ENCODE measurements at places on chromosomes 1 and 21.

DNA sequence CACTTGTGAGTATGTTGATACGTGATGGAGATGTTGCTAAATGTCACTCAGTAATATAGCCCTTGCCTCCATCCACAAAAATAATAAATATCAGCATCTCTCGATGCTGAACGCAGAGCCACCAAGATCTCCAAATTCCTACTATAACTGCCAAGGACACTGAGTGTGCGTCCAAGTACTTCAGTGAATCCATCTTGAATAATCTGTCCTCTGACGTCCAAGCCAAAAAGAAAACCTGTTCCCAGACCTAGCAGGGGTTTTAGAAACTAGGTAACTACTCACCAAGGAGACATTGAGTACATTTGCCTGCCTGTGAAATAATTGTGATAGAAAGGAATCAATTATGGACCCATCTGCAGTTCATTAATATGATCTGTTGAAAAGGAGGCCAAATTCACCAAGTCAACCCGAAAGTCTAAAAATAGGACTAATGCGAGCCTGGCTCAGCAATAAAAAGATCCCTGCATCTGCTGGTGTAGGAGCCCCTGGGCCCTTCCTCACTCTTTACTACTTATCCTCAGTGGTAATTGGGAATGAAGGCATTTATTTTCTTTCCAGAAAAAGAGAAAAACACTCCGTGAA lies 226.9 kb upstream of the IRF2BP2 start:
- no peak for DNase-seq

GRCh38 chr21:34345892-34346291 lies 17.9 kb upstream of the KCNE2 start:
- DNase-seq = no peak

- no peak for DNase-seq
Observed at GRCh38 chr1:22643381-22643780, at the start of gene C1QC. TSS of gene C1QC (plus strand) at chr1:22643633. CDS start at chr1:22644024, 391 bp downstream.

- no peak for DNase-seq
Observed at GRCh38 chr1:29521811-29522580, 285.7 kb downstream of the PTPRU start.

DNA sequence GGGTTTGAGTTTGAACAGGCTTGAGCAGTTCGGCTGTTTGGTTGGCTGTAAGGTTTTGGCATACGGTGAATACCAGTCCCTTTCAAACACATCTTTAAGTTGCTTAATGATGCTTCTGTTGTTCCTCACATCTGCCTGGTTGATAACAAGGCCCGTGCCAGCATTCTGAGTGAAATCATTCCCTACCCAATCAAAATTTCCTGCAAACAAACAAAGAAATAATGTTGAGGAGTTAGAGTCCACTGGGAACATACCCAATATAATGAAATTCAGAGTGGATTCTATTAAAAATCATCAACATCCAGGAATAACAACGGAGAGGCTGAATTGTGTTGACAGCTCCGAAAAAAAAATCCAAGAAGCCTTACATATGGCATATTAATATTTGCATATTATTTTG lies 91.0 kb upstream of the MAP1LC3C start:
- DNase-seq = no peak

DNA sequence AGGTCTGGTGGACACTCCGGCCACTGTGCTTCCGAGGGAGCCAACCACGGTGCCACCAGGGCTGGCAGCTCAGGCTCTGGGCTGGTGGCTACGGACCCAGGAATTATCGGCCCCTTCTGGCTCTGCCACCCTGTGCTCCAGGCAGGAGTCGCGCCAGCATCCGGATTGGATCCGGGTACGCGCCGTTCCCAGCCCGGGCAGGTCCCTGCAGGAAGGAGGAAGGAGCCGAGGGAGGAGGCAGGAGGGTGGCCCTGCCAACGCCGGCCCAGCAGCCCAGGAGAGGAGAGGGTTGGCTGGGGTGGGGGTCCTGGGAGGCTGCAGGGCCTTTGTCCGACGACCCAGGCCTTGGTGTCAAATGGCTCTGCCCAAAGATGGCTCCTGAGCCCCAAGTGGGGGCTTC lies 160.5 kb downstream of the CASZ1 start:
- no peak for DNase-seq

DNA sequence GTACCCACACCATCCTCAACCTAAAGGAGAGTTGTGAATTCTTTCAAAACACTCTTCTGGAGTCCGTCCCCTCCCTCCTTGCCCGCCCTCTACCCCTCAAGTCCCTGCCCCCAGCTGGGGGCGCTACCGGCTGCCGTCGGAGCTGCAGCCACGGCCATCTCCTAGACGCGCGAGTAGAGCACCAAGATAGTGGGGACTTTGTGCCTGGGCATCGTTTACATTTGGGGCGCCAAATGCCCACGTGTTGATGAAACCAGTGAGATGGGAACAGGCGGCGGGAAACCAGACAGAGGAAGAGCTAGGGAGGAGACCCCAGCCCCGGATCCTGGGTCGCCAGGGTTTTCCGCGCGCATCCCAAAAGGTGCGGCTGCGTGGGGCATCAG lies 638 bp upstream of the OLIG2 start:
- no peak for DNase-seq

DNA sequence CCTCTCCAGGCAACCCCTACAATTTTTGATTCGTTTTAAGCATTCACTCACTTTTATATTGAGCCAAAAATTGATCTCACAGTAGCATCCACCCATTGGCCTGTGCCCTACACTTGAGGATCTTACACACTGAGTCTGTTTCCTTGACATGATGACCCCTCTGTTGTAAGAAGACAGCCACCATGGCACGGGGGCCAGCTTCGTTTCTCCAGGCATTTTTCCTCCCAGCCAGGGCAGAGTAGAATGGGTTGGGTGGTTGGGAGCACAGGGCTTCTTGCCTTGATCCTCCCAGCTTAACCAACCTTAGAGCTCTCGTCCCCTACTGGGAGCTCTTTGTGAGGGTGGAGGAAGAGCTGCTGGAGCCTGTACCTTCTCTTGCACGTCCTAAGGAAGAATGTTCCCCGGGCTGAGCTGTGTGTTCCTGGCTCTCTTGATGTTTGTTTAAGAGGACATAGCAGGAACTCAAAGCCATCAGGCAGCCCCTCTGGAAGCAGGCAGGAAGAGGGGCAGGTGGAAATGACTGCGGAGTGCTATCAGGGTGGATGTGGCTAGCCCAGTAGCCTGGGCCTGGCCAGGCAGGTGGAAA lies 213.2 kb upstream of the TMEM51 start:
- no peak for DNase-seq

- no peak for DNase-seq
Observed at GRCh38 chr1:40381268-40382107, 8.0 kb downstream of the SMAP2 start.

DNA sequence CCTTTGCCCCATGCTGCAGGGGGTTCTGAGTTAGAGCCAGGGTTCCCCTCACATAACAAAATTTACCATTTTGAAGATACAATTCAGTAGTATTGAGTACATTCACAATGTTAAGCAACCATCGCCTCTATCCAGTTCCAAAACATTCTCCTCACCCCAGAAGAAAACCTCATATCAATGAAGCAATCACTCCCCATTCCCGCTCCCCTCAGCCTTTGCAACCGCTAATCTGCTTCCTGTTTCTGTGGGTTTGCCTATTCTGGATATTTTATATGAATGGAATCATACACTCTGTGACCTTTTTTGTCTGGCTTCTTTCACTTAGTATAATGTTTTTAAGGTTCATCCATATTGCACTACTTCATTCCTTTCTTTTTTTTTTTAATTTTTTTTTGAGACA lies 32.9 kb downstream of the SERINC2 start:
- DNase-seq = no peak

DNA sequence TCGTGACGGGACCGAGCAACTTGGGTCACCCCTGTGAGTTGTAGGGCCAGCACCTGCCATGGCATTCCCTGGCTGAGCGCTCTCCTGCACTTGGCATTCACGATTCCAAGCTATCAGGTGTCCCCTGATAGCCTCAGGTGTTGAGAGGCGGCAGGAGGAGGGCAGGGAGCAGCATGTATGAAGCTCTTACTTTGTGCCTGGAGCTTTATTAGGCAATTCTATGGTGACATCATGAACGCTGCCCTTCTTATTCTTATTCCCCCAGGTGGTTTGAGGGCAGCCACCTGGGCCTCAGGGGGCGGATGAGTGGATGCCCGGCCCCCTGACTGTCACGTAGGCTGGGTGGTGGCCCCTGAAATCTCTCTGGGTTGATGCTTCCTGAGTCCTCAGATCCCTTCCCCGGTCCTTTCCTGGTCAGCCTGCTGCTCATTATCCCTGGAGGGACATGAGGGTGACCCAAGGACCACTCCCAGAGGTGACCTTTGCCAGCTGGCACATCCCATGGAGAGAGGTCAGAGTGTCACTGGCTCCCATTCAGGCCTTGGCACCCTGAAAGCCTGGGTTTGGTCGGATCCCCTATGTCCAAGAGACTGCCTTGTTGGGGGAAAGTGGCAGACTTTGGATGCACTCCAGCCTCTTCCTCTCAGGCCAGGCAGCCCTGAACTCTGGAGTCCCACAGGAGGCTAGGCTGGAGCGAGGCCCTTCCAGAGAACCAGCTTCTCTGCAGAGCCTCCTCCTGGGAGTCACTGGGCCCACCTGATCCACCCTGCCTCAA lies 51.9 kb downstream of the SPSB1 start:
- no peak for DNase-seq

DNA sequence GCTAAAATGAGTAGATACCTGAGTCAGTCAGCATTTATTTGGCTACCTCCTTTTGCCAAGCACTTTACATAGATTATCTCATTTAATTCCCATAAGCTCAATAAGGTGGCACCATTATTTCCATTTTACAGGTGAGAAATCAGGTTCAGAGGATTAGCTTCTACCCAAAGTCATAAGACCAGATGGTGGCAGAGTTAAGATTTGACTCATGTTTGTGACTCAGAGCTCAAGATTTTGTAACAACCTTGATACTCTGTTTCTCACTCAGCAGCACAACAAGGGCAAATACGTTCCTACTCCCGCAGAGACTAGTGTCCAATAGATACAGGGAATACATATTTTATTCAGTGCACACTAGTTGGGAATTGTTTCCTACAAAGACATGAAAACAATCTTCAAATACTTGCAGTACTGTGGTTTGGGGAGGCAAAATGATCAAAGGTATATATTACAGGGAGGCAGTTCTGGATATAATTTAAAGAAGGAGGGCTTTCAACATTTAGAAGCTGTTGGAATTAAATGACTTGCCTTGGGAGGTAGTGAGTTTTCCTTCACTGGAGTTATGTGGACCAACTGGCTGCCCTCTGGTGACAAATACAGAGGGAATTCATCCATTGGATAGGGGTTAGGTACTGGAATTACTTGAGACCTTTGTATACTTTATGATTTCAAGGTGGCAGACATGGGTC lies 3.6 kb downstream of the LEPR start:
- DNase-seq = peak; percentile 78

DNA sequence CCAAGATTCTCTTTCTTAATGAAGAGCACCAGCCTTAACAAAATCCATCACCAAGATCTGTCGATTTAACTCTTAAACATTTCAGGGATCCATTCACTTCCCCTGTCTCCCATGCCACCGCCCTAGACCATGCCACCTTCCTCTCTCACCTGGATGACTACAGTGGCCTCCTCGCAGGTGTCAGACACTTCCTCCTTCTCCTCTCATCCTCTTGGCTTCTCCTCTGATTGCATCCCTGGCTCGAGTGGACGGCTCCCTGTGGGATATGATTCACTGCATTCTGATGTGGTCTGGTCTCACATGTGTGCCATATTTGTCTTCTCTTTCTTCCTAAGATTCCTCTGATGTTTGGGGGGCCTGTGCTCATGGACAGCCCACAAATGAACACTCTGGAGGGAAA lies 66.4 kb upstream of the KLHDC7A start:
- no peak for DNase-seq

Data from glomerular endothelial cell (primary cell).